NCI-H524 (cell line): ENCODE measurements at places on chromosomes 2 and 18.

DNA sequence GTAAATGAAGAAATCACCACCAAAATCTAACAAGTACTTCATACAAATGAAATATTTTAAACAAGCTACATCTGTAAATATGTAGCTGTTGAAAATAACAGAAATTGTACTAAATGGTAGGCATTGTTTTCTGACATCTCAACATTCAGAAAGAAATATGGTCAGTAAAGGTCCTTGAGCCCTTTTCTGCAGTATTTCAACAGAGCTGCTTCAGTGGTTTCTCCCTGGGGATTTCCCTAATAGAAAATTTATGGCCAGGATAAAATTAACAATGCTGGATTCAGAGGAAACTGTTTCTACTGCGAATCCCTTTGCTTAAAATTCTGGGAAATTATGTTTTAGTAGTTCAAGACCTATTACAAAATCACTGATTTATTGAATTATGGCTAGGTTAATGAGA lies 256.6 kb downstream of the PIEZO2 start:
- DNase-seq: no peak

- DNase-seq: no peak
These were observed 810.1 kb upstream of the POU3F3 start for GRCh38 chr2:104043864-104044263.

DNA sequence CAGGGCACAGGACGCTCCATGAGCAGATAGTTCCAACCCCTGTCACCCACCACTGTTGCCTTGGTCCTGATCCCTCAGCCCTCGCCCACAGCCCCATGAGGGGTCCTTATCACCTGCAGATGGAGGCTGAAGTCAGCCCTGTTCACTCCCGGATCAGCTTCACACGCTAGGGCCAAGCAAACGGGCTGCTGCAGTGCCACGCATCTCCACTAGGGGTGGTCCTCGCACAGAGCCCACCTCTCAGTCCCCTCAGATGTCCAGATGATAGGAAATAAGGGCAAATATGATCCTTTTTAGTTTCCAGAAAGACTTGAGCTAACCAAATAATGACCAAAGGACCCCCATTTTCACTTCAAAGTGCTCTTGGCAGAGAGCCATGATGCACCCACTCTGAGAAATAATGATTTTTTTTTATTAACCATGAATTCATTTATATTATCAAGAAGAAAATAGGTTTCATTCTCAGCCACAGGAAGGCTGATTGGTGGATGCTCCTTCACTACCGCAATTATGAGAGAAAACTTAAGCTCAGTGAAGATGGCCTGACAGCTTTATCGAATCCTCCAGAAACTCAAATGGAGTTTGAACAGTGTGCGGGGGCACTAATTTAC lies 71.9 kb upstream of the KLHL29 start:
- DNase-seq: no peak

DNA sequence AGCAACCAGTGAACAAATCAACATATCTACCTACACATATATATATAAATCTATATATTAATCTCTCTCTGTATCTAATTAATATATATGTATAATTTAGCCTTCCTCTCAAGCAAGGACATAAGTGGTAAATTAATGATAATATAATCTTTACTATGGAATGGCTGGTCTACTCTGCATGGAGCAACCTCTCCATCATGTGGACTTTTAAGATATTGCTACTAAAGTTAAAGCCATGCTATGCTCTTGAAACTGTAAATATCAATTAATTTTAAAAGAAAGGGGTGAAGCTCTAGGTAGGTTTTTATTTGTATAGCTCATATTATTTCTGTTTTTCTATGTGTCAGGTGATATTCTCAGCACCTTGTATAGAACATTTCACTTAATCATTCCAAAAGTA lies 147.0 kb downstream of the PPP1R1C start:
- peak; percentile 17 for DNase-seq

DNA sequence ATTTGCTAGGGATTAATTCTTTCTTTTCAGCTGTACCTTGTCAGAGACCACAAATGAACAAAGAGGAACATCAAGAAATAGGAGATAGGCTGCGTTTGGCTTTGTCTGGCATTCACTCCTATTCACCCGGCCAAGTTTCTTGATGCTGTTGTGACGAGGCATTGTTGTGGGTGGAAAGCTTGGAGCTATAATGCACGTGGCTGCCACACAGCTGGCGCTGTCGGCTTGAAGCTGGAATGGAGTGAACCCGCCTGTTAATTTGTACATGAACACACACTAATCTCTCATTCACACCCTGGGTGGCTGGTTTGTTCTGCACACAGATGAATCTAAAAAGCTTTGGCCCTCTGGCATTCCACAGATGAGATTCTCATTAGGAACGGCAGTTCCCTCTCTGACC lies 274.9 kb upstream of the GYPC start:
- DNase-seq: no peak

GRCh38 chr2:75421986-75422385 lies 138.8 kb downstream of the EVA1A start:
- no peak for DNase-seq

GRCh38 chr2:579961-580360 lies 97.2 kb downstream of the TMEM18 start:
- DNase-seq: no peak
